ENCODE measurements at places on chromosomes 6 and 20.

DNA sequence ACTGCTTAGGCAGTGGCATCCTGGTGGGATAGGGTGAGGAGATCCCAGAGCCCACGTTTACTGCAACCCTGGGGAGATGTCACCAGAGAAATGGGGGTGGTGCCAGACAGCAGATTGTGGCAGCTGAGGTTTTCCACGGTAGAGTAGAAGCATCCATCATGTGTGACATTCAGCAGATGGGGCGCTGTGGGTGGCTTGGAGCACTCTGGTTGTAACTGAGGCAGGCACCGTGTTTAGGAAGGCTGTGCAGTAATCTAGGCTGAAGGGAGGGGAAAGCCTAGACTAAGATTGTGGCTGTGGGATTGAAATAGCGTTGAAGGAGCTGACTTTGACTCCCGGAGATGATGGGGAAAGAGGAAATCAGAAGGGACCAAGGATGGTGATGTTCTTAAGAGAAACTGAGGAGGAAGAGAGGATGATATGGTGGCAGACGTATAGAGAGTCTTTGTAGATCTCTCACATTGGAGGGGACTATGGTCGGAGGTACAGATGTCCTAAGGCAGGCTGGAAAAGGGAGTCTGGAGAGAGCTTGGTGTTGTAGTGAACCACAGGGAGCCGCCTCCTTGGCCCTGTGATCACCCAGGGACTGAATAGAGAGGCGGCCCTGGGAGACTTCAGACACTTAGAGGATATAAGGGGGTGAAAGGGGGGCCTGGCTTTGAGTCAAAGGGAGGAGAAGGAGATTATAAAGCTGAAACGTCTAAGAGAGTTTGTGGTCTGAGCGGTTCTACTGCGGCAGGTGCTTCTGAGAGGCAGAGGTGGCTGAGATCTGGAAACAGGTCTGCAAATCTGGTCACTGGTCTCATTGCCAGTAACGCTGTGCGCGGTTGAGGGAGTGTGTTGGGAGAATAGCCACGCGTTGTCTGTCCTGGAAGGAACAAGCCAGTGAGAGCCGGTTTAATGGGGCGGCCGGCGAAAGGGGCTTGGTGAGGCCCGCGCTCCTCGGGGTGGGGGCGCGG, 792 bp upstream of the MICA start:
- DNase-seq = no peak

DNA sequence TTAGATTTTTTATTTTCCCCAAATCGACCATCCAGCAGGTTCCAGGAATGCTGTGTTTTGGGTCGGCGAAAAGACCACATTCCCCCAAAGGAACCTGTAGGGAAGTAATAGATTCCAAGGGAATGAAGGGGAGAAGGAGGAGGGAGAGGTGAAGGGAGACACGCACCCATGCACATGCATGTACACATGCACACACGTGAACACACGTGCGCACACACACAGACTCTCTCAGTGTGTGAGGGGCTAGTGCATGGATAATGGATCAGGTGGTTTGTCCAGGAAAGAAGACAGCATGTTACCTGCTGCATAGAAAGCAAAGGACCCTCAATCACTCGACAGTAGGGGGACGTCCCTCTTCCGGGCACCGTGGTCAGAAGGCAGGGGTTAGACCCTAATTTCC, 52.4 kb upstream of the PDE10A start:
- no peak for DNase-seq

DNA sequence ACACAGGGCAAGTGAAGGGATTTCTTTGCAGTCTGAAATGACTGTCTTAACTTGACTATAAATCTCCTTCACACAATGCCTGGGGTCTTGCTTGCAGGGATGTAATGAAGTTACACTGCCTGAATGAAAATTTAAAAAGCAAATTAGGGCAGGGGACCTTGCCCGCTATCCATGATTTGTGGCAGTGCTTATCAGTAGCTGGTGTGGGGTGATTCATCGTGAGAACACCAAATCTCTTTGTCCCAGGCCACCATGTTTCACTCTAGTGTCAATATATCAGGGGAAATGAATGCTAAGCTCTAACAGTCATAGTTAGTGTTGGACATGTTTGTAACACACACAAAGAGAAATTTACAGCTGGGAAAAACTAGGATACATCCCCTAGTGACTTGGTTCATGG, 713.7 kb upstream of the EPHA7 start:
- no peak for DNase-seq

GRCh38 chr20:24743641-24744040, 205.4 kb upstream of the CST7 start:
- DNase-seq = no peak

GRCh38 chr20:44056010-44056698, 130.8 kb downstream of the JPH2 start:
- DNase-seq = no peak

- peak; percentile 20 for DNase-seq
Observed at GRCh38 chr20:3045816-3046676, at the start of gene MRPS26. Gene MRPS26 (plus strand): TSS chr20:3046052. CDS start chr20:3046069, 17 bp downstream.

DNA sequence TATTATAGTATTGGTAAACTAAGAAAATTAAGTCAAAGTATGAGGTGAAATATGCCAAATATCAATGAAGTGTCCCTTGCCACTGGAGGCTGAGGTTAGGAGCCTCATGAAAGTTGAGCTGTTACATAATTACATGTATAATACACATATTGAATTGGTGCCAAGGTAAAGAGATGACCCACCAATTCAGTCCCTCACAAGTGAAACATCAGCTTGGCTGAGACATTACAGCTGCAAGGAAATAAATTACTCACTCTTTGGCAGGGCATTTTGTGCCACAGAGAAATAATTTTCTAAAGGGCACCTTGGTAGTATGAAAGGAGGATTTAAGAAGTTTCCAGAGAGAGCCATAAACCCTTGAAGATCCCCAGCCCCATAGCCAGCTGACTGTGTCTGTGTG, 127.4 kb downstream of the ADGRG6 start:
- DNase-seq = no peak

DNA sequence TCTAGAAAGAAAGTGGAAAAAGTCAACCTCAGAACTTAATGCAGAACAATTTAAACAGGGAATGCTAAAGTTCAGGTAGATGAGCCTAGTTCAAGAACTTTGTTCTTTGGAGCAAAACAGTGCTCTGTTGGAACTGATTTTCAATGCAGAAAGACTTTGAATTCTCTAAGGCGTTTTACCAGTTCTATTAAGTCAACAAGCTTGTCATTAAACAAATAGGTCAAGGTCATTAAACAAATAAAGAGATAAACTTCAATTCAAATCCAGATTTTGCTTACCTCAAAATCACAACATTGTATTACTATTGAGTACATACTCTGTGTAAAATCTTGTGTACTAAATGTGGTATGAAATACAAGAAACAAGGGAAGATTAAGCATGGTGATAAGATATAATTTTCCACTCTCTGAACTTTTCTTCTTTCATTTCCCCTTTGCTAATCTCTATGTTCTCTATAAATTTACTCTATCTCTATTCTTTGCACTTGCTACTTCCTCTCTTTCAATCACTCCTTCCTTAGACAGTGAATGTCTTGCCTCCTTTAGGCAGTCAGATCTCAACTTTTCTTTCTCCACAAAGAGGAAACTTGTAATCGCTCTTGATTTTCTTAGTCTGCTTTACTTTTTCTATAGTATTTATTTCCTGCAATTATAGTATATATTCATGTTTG, 160.8 kb upstream of the KHDRBS2 start:
- no peak for DNase-seq
